Stimulated activated CD4-positive, alpha-beta T cell treated with anti-CD3 and anti-CD28 coated beads, Interleukin-1b, Interleukin-23, amount 100 ng/mL, for 1 hour (primary cell): ENCODE measurements at places on chromosomes 1 and 21.

GRCh38 chr1:47769983-47770382 is 227.2 kb downstream of the TRABD2B start:
- no peak for DNase-seq

DNA sequence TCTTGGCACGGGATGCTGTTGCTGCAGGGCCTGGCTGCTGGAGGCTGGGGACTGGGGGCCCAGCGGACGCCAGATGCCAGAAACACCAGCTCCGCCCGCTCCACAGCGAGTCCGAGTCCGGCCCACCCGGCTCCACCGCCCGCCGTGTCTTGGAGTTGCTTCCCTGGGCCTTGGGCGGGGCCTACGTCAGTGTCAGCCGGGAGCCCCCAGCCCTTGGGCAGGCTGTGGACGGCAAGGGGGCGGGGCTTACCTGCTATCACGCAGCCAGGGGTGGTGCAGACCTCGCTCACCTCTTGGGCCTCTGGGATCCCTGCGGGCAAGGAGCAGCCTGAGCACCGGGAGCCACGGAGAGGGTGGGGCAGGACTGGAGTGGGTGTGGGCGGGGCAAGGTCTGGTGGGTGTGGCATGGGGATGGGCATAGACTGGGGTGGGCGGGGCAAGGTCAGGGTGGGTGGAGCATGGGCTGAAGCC is 21.8 kb downstream of the MMEL1 start:
- no peak for DNase-seq

DNA sequence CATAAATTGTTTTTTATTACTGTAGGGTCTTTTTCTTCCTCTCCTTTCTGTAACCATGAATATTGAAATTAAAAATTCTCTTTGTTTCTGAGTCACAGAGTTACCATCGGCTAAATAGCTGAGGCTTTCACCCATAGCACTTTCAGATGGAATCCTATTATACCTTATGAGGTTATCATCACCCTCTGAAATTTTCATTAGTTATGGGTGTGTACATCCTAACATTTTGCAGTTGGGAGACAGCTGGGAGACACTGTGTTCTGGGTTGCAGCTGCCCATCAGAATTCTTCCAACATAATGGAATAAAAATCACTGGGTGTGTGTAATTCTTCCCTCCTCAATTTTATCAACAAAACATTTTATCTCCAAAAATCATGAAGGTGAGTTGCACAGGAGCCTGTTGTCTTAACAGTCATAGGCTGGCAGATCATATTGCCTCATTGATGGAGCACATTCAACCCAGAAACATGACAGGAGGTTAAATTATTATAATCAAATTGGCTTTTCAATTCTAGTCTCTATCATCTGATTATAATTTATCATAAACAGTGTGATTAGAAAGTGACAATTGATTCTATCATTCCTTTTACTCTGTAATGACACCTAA is 17.4 kb downstream of the CYYR1 start:
- no peak for DNase-seq

- no peak for DNase-seq
These were observed 4.1 kb upstream of the PRDM16 start for GRCh38 chr1:3064901-3065300.

DNA sequence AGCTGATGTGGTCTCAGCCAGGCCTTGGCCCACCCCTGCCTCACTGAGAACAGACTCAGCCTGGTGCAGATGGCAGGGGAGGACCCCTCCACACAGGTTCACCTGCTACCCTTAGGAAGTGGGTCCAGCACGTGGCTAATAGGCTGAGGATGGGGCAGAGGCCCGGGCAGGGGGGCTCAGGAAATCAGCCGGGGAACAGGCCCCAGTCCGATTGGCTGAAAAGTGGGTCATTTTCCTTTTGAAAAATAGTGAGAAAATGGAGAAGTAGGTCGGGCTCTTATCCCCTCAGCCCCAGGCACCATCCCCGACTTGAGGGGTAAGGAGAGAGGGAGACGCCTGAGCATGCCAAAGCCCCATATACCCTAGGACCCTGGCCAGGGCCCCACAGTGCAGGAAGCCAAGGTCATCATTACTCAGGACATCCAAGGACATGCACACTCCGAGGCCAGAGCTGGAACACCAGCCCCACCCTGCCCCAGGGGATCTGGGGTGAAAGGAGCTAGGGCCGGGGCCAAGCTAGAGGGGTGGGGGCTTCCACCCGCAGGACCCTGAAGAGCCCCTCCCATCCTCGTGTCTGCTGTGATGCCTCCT is 11.0 kb downstream of the DLGAP3 start:
- DNase-seq: no peak

- DNase-seq: no peak
These were observed 108.0 kb downstream of the SGIP1 start for GRCh38 chr1:66641891-66642473.

DNA sequence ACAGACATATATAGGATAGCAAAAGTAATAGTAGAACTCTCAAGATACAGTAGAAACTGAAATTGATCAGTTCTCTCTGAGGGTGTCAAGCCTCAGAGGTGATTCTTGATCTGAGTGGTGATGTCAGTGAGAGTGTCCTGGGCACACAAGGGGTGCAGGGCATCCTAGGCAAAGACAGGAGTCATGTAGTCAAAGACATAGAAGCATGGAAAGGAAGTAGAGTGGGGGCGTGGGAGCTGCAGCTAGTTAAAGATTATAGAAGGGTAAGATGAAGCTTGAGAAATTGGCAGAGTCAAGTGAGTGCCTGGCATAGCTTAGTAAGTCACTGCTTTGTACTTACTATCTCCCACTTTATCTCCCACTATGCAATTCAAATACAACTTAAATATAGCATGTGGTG is 22.8 kb downstream of the CDC7 start:
- no peak for DNase-seq
